ENCODE measurements at places on chromosomes 7 and 10.

- DNase-seq: no peak
These were observed 311.2 kb upstream of the GNAI1 start for GRCh38 chr7:79823246-79823951.

GRCh38 chr7:48083114-48083830 is 5.8 kb upstream of the UPP1 start:
- DNase-seq: no peak

- no peak for DNase-seq
These were observed 73.2 kb downstream of the WNT2 start for GRCh38 chr7:117249696-117250095.

DNA sequence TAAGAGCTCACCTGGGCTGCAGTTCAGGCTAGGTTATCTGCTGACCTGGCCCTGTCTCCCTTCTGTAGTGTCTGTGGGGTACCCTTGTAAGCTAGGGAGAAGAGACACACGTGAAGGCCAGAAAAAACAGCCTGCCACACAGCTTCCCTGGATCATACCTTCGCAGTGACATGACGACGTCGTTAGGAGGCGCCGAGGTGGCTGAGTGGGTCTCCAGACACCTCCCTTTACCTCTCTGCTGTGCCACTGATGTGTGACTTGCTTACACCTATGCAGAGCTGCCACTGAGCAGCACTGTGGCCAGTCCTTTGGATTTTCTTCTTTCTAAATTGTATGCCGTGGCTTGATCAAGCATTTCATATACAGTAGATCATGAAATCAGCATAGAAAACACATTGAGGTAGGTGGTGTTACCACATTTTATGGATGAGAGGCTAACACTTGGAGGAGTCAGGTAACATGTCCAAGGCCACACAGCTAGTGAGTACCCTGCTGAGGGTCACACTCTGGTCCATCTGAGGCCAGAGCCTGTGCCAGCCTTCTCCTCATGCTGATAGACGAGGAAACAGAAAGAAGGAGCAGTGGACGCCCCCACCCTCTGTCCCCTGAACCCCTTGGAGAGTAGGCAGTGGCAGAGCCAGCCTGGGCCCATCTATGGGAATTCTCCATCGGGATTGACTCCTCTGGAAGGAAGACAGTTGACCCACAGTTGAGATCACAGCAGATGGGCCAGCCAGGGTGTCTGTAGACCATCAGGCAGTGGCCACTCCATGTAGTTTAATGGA is 23.1 kb downstream of the HTRA1 start:
- no peak for DNase-seq

DNA sequence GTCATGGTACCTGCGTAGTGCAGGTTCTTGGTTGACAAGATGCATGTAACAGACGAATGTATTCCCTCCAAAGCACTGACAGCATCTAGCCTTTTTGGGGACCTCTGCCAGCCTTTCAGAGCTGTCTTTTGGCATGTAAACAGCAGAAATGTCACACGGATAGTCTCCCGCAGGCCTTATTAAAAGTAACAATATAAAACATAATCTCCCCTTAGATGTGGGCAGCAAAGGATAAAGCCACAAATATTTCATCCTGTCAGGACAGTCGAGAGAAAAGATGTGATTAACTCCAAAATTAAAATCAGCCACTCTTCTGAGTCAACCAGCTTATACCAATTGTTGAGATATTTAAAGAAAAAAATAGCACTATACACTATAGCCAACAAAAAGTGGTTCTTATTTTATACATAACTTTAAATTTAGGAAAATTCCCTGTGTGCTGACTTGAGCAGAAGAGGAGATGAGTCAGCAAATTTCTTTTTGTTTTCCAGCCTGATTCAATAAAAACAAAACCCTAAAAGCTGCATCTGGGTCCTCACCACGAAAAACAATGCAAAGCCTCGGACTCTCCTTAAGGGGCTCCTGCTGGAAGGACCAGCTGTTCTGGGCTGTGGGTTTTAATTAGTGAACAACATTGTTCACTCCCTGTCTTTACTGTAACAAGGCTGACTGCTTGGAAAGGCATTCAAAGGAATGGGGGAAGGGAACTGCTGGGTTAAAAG is 240.2 kb downstream of the ADAM12 start:
- DNase-seq: no peak

- peak; percentile 83 for DNase-seq
These were observed at the start of gene IMPDH1 for GRCh38 chr7:128409596-128410450. TSS of gene IMPDH1 (minus strand) at chr7:128409982. CDS start at chr7:128409901, 81 bp downstream.

- no peak for DNase-seq
These were observed 37.1 kb downstream of the SLC25A13 start for GRCh38 chr7:96284835-96285234.

All from activated CD8-positive, alpha-beta memory T cell treated with anti-CD3 and anti-CD28 coated beads for 1 hour (primary cell).